Left ventricle myocardium superior (tissue), 1 donor: ENCODE measurements at places on chromosomes 2 and 18.

DNA sequence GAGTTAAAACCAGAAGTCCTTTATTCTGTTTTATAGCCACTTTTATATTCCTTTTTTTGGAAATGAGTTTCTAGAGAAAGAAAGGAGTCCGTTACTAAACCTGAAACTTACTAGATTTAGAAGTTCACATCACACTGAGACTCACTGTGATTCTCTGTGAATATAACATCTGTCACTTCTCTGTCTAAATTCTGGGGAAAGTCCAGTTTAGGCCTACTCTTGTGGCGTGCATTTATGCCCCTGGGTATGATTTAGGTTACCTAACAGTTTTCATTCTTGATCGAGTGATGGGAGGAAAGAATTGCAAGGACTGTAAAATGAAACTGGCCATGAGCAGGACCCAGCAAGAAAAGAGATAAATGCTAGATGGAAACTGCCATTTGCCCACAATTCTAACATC, 449.6 kb downstream of the SPAG16 start:
- no peak for DNase-seq

DNA sequence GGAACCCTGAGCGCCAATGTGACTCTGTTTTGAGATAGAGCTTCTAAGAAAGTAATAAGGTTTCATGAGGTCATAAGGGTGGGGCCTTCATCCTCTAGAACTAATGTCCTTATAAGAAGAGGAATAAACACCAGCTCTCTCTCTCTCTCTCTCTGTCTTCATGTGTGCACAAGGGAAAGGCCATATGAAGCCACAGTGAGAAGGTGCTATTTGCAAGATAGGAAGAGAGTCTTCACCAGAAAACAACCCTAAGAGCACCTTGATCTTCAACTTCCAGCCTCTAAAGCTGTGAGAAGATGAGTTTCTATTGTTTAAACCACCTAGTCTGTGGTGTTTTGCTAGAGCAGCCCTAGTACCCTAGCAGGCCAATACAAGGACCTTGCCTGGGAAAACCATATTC, 55.8 kb downstream of the DOCK10 start:
- no peak for DNase-seq

- DNase-seq, result no peak
Measured at GRCh38 chr18:63126134-63127069, 193.2 kb downstream of the BCL2 start.

DNA sequence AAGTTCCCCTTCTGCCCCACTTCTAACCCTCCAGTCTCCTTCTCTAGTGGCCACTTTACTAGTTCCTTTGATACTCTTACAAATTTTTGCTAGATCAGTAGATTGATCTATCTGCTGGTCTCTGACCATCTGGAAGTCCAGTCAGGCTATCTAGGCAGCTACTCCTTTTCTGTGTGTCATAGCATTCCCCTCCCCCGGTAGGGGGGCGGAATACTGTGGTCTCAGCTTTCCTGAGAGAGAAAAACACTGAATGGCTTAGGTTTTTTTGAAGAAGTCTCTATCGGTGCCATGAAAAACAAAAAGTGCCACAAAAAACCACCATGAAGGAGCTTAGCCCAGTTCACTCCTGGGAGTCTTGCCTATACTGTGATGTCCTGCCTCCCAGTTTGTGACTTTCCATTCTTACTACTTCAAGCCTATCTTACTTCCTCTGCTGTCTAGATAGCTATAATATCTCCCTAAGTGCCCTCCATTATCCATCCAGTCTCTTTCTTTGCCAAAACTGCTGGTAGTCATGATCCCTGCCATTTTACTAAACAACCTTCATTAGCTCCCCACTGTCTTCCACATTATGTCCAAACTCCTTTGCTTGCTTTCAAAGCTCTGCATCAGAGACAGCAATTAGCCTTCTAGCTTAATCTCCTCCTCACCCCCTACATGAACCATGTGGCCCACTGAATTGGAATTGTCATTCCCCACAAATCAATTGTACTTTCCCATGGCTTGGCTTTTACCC, 29.9 kb downstream of the TPGS2 start:
- no peak for DNase-seq

DNA sequence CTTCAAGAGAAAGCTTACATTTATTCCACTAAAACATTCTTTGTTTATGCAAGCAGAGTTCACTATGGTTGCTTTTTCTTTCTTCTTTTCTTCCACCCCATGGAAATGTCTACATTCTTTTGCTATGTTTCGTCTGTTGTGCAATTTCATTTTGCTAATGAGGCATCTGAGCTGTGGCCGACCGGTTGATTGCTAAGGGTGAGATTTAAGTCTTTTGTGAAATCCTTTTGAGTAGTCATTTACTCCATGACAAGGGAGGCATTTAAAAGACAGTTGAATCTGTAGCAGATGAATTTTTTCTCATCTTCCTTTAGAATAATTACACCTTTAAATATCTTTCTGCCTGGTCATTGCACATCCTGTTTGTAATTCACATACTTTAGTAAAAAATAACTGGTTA, 324.1 kb upstream of the THUMPD2 start:
- no peak for DNase-seq

DNA sequence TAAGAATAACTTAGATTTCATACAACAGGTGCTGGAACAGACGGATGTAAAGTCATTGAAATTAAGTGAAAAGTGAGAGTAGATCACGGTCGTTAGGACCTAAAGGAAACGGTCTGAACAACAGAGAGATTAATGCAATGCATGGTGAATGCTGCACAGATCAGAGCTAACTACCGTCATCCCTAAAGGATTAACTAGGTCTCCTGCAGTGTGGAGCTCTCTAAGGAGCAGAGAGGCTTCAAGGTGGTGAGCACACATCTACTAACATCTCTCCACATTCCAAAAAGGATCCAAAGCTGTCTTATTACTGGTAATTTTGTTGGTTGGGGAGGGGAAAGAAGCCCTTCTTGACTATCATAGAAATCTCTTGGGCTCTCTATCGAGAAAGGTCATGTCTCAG, 75.3 kb downstream of the CABYR start:
- no peak for DNase-seq

DNA sequence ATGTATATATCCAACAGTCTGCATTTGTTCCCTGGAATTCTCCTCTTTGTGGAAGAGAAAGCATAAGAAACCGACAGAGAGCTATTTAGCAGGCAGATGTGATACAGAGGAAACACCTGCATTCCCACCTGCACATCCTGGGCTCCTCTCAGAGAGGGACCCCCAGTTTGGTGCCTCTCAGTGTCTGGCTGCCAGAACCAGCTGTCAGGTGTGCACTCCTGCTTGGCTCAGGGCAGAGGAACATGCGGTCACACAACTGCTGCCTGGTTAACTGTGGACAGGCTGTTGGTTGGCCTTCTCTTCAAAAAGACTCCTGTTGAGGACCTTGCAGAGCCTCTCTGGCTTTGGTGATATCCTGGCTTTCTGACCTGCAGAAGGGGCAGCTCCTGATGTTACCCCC, 54.6 kb downstream of the ITGB6 start:
- no peak for DNase-seq

DNA sequence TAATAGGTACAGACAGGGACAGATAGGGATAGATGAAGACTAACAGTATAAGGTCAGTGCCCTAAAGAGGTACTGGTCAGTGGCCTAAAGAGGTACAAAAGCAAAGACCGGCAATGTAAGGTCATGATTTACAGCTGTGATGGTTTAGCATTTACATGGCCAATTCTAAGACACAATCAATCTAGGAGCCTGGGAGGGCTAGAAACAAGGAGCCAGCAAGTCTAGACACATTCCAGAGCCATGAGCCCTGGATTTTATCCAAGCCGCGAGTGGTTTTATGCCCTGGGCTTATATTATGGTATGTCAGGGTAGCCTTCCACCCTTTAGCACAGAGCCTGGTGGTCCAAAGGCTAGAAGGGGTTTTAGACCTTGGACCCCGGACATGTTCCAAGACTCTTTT, 124.2 kb downstream of the CBLN2 start:
- no peak for DNase-seq

DNA sequence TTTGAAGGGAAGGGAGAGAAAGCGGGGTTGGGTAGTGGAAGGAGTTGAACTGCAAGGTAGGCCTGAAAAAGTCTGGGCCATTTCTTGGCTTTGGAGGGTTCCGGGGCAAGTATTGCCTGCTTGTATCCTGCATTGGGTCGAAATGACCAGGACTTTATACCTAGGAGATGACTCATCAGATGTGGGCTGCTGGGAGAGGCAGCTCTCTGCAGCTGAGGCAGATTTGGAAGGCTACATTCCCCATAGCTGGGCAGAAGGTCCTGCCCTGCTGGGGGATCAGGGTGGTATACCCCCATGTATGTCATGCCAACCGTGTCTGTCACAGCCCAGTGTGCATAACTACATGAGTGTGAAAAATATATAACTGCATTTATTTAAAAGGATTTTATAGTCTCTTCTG, 171.8 kb upstream of the SPRED2 start:
- DNase-seq, result no peak

DNA sequence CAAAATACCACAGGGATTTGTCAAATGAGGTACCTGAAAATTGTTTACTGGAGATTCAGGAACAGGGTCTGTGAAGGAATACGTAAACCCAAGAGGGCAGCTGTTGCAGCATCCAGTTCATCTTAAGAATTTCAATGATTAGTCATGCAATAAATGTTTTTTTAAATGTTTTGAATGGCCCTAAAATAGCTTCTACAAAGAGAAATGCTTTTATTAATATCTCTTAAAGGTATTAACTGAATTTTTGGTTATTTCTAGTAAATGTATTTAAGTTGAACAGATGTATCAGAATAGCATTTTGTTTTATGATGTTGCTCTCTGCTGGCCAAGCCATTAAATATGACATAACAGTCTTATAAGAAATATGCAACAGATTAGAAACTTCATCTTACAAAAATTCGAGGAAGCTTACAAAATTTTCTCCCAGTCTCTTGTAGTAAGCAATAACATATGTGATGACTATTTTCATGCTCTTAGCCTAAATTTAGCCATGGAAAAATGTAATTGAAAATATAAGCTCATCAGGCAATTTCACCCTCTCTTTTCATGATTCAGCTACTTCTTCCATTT, 863.9 kb downstream of the SUCLG1 start:
- no peak for DNase-seq

GRCh38 chr2:46490521-46491141, 11.3 kb downstream of the TMEM247 start:
- DNase-seq, result peak; percentile 75

DNA sequence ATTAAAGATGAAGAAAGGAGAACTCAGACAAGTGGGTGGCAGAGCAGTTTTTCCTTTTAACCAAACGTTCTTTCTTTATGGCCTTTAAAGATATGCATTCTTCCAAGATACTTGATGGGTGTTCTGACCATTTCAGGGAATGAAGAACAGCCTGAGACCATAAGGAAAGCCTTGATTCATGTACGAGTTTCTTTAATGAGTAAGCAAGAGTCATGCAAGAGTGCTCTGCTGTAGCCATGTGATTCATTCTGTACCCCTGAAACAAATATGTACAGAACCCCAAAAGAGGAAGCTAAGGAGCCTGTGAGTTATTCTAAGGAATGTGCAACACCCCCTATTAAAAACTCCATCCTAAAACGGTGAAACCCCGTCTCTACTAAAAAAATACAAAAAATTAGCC, 372.8 kb downstream of the MTX2 start:
- DNase-seq, result no peak

DNA sequence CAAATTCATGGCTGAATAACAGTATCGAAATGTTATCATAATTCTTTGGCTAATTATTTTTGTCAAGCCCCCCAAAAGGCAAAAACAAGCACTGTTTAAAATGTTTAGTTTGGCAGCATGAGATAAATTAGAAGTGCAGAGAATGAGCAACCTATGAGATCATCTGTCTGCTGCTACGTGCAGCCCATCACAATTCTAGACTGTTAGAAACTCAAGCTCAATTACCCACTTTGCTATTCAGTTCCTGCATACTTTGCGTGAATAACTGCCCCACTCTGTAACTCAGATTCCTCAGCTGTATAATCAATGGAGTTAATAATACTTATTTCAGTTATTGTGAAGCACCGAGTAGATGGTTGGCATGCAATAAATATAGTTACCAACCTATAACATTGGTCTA, 1181.9 kb downstream of the DPP10 start:
- DNase-seq, result no peak

DNA sequence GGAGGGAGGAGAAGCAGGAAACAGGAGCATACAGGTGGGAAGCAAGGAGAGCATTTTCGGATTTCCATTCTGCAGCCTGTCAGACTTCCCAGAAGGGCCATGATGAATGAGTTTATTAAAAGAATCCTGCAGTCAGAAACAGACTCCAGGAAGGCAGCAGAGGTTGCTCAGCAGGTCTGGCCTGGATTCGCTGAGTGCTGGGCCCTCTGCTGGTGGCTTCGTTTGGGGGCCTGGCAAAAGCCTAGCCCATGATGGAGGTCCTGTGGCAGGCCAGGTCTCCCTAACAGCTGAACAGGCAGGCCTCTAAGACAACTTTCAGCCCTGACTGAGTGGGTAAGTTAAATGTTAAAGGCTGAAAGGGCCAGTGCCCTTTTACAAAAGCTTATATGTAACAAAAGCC, 108.2 kb upstream of the CAPN13 start:
- peak; percentile 62 for DNase-seq

- DNase-seq, result no peak
Measured at GRCh38 chr2:136422512-136422911, 304.6 kb upstream of the CXCR4 start.

GRCh38 chr18:666628-667027, 9.2 kb downstream of the TYMS start:
- DNase-seq, result no peak

DNA sequence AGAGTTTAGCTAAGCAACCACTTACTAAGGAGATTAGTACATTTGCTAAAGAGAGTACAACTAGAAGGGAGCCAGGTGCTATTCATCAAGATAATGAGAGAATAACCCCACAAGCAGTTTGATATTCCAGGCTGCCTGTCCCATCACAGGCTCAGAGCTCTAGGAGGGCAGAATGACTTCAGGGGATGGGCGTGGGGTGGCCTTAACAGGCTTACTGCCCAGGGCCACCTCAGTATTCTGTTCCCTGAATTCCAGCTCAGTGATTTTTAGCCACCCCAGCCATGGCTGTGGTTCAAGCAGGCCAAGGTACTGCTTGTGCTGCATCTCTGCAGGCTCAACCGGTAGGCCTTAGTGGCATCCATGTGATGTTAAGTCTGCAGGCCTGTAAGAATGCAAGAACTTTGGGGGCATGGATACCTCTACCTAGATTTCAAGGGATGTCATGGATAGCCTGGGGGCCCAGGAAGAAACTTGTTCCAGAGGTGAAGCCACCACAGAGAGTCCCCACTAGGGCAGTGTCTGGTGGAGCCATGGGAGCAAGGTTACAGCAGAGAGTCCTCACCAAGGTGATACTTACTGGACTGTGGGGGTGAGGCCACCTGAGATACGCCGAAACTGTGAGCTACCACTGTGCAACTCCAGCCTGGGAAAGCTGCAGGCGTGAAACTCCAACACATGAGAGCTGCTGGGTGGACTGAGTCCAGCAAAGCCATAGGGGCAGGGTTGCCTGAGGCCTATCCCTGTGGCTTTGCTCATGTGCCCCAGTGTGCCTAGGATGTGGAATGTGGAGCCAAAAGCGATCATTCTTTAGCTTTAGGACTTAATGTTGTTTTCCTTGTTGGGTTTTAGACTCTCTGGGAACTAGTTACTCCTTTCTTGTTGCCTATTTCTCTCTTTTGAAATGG, 107.7 kb downstream of the EHBP1 start:
- DNase-seq, result no peak

DNA sequence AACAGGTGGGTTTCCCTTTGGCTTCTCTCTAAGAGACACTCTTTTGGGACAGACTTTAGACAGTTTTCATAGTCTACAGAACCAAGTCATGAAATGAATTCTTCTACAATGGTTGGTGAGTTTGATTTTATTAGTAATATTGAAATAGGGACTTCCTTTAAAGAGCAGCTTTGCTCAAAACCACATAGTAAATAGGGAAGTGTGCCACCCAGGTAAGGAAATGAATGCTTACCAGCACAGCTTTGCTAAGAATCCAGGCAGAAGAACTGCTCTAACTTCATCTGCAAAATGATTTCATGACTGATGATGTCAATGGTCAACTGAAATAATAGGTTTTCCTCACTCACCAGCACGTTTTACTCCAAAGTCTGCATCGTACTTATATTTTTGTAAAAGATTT, 89.2 kb downstream of the NYAP2 start:
- no peak for DNase-seq
